ENCODE measurements at places on chromosomes 6 and 20.

DNA sequence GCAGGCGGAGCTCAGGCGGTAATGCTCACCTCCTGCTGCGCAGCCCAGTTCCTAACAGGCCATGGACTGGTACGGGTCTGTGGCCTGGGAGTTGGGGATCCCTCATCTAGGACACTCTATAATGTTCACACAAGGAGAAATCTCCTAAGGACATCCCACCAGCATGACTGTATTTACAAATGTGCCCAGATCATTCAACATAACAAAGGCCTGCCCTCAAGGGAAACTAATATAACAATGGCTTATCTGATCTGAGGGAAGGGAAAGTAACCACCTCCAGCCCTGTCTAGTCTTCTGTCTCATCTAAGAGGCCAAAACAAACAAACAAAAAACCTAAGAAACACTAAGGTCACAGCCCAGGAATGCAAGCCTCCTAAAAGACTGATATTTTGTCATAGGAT, 232.8 kb downstream of the RNGTT start:
- no peak for DNase-seq

- DNase-seq, result no peak
These were observed 837.1 kb downstream of the EPHA7 start for GRCh38 chr6:92582211-92582610.

- peak; percentile 58 for DNase-seq
These were observed 26.2 kb downstream of the SLCO4A1 start for GRCh38 chr20:62668441-62669027.

DNA sequence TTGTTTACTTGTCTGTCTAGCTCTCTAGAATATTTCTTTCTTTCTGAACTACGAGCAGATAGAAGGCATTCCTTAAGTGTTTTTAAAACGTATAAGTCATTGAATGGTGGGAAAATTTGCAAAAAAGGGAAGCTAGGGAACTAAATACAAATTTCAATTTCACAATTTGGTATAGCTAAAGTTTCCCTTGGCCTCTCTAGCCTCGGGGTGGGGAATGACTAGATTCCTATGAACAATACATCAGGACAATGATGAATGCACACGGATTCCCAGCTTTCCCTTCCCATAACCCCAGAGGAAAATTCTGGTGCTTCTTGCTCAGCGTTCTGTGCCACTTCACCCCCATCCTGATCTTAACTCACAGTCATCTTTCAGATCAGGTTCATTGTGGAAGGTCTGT, 113.3 kb upstream of the ASF1A start:
- no peak for DNase-seq

DNA sequence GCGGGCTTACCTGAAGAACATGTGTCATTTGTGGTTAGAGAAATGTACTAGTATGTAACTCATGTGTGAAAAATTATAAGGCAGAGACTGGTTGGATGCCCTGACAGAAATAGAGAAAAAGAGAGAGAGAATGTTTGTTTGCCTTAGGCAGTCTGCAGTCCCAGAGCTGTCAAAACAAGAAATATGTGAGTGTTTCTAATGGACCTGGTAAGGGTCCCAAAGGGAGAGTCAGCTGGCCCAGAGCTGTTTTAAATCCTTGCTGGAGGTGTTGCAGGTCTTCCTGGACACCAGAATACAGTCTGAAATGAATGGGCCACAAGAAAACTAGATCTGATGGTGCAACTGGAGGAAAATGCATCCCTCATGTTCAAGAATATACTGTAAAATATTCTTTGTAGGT, 158.3 kb upstream of the OGFRL1 start:
- DNase-seq, result no peak

DNA sequence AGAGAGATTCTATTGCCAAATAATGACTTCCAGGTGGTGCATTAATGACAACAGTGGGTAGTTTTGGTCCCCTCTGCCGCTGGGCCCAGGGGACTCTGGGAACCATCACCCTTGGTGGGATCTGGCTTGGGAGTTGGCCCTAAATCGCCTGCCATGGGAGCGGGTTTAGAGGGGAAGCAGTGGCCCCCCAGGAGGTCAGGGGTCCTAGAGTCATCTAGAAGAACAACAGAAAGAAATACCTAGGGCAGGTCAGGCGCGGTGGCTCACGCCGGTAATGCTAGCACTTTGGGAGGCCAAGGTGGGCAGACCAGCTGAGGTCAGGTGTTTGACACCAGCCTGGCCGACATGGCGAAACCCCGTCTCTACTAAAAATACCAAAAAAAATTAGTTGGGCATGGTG, 17.8 kb upstream of the ARFGEF2 start:
- no peak for DNase-seq

- DNase-seq, result no peak
These were observed 47.2 kb downstream of the VEGFA start for GRCh38 chr6:43817192-43817591.

DNA sequence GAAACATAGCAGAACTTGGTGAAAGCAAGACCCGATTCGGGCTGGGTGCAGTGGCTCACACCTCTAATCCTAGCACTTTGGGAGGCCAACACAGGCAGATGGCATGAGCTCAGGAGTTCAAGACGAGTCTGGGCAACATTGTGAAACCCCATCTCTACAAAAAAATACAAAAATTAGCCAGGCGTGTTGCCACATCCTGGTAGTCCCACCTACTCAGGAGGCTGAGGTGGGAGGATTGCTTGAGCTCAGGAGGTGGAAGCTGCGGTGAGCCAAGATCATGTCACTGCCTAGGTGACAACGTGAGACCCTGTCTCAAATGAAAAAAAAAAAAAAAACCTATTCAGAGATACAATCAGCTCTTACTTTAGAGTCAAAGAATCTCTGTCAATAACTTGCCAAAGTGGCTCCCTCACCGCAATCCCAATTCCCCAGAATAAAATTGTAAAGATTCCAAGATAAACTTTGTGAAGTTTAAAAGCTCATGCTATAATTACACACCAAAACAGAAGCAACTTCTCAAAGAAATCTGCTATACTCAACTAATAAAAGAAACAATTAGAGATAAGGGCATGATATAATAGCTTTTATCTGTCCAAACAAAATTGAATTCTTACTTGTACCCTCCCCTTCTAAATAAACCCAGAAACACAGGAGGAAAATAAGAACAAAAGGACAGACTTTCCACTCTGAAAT, 33.6 kb downstream of the CDK19 start:
- DNase-seq, result no peak

GRCh38 chr6:122069932-122070331, 329.5 kb upstream of the HSF2 start:
- DNase-seq, result no peak

- no peak for DNase-seq
These were observed 10.1 kb upstream of the TSPYL1 start for GRCh38 chr6:116289876-116290275.

DNA sequence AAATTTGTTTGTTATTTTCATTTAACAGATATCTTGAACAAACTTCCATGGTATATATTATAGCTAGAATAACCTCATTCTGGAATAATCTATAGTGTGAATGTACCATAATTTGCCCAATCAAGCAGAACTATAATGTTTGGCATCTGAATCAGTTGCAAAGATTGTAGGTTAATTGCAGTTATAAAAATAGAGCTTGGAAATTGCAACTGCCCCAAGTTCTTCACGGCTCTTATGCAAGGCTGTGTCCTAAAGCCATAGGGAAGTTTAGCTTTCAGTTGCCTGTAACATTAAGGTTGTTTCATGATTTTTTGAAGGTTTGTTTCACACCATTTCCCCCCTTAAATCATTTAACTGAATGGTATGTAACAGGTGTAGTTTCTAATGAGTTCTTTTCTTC, 19.4 kb downstream of the NQO2 start:
- DNase-seq, result no peak

GRCh38 chr6:112065426-112065986, 11.6 kb downstream of the CCN6 start:
- DNase-seq, result no peak

- DNase-seq, result no peak
These were observed 200.6 kb upstream of the MAP3K7 start for GRCh38 chr6:90787446-90787845.

GRCh38 chr20:36802326-36803222, 29.0 kb upstream of the DSN1 start:
- no peak for DNase-seq

DNA sequence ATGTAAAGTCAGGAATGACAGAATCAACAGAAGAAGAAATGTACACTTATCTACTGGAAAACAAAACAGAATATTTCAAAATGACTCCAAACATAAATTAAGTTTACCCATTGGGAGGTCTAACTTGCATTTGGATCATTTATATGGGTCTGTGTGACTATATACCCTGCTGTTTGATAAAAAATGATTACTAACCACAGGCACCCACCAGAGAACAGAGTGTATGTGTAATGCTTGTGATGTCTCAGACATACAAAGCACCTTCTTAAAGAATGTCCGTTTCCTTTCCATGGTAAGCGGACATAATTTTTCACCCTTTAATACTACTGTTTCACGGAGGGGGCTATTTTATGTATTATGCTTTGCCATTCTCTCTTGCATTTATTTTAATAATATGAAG, 19.2 kb downstream of the SIM1 start:
- no peak for DNase-seq

- no peak for DNase-seq
These were observed 17.9 kb downstream of the PNRC1 start for GRCh38 chr6:89098461-89098860.

GRCh38 chr6:131427434-131428058, 145.5 kb upstream of the ARG1 start:
- no peak for DNase-seq

- DNase-seq, result no peak
These were observed 62.7 kb upstream of the HDAC2 start for GRCh38 chr6:114033606-114034005.

GRCh38 chr20:63281742-63282665, 9.4 kb downstream of the ARFGAP1 start:
- no peak for DNase-seq

DNA sequence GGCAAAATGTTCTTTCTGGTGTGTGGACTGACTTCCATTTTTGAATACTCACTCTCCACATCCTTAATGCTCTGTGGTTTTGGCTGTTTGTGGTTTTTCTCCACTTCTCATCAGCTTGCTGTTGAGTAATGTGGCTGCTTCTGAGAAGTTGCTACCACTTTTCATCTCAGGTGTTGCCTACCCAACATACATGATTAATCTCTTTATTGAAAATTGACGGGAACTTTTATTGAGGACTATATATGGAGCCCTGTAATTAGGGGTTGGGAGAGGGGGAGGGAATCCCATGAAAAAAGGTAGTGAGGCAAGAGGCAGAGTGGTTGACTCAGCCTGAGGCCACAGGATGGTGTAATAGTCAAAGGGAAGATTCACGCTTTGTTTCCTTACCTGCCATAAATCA, 17.6 kb downstream of the IL22RA2 start:
- no peak for DNase-seq

- no peak for DNase-seq
These were observed 45.1 kb upstream of the FOXA2 start for GRCh38 chr20:22629447-22629846.
